ENCODE measurements at places on chromosomes 12 and 14. TPM values are rescaled to one million over a fixed set of nuclear protein-coding genes. Genes with fewer than 3 reads are reported as not detected.

DNA sequence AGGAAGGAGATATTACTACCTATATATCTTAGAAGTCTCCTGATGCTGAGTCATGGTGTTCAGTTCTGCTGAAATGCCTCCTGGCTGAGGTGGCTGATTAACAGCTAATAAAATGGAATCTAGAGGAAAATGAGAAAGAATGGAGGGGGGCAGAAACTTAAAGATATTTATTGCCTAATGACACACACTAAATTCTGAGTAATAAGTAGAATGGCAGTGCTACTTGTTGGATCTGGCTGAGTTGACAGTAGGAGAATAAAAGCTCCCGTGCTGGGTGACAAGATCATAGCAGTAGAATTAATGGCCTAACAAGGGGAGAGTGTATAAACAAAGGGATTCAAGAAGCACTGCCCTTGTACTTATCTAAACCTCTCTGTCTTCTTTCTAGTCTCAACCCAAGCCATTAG, 137.5 kb downstream of the CNTN1 start:
- no peak overlapping the region for H3K4me3 ChIP-seq
- H3K36me3 ChIP-seq: no peaks in the 10 kb centered on the region
- H3K27ac ChIP-seq: no peak overlapping the region
- H3K4me1 ChIP-seq: no peaks in the 10 kb centered on the region
- H3K27me3 ChIP-seq: no peaks in the 10 kb centered on the region

- no peaks in the 10 kb centered on the region for H3K27me3 ChIP-seq
- H3K4me1 ChIP-seq: peaks cover 29% of the 10 kb centered on the region
- peak overlapping the region; percentile 96 for H3K27ac ChIP-seq
Measured at GRCh38 chr14:63727231-63727735, 582 bp downstream of the SGPP1 start.

DNA sequence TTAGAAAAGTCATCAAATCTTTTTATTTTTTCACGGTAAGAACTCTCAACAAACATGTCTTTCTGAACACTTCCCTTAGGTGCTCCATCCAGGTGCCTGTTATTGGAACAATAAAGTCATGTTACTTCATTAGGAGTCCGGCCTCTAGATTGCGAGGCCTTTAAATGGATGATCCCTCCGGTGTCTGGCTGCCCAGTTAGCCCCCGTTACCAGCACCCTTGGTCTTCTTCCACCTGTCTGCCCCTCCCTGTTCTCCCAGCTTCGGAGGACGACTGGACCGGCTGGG, 593 bp upstream of the PA2G4 start:
- H3K4me3 ChIP-seq: peak overlapping the region; percentile 56
- H3K4me1 ChIP-seq: peaks cover 7% of the 10 kb centered on the region
- H3K27me3 ChIP-seq: no peaks in the 10 kb centered on the region
- no peak for DNase-seq
- H3K36me3 ChIP-seq: no peaks in the 10 kb centered on the region
- peak overlapping the region; percentile 89 for H3K27ac ChIP-seq

Gene GPR137C
- total RNA-seq: 0.40 TPM

- H3K4me3 ChIP-seq: no peak overlapping the region
- DNase-seq: no peak
- no peak overlapping the region for H3K27ac ChIP-seq
- H3K4me1 ChIP-seq: no peaks in the 10 kb centered on the region
- no peaks in the 10 kb centered on the region for H3K36me3 ChIP-seq
Measured at GRCh38 chr12:20089077-20089476, 279.3 kb upstream of the PDE3A start.

DNA sequence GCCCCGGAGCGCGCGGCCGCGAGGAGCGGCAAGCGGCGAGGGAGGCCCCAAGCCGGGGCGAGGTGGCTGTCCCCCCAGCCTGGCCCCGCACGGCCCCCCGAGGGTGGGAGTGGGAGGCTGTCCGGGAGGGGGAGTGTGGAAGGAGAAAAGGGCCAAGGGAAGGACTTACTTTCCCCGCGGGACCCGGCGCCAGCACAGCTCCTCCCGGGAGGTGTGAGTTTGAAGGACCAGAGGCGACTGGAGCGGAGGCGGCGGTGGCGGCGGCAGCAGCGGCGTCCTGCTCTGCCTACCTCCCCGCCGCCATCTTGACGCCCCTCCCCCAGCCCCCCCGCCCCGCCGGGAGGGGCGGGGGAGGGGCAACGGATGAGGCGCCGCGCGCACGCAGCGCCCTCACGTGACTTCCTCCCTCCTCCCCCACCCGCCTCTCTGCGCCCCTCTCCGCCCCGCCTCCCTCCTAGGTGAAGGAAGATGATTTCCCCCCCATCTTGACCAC, at the start of gene SBNO1:
TSS of gene SBNO1 (minus strand) at position 316 of the 493 bp plus-strand sequence. CDS start 14,406 bp downstream, outside the sequence.
- H3K27ac ChIP-seq: peak within 1 kb of the TSS; percentile 96
- H3K4me1 ChIP-seq: peaks cover 7% of the 10 kb centered on the region
- no peaks in the 10 kb centered on the region for H3K27me3 ChIP-seq
- H3K4me3 ChIP-seq: peak within 1 kb of the TSS; percentile 69
- peak; percentile 95 for DNase-seq

Gene MGAT4C
- 0.09 TPM for total RNA-seq

Data from Peyer's patch (tissue), 4 donors.